ENCODE measurements at places on chromosomes 7 and 10.

DNA sequence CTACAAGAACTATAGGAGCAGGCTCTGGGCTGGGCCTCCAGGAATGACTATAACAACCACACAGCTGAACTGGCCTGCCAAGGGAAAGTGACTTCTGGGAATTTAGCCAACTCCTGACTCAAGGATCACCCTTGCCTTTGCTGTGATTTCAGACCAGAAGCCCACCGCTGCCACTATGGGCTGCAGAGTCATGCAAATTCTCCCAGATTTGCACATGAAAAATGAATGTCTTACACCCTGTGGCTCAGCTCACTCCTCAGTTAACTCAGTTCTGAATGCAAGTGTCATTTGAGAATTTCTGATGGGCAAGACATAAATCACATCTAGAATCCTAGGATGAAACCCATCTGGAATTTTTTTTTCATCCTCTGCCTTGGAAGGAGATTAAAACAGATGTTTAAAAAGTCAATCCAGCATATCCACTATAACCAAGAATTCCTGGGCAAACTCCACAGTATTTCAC lies 186.5 kb upstream of the BET1 start:
- DNase-seq: no peak

- DNase-seq: no peak
These were observed 38.7 kb downstream of the LAMB4 start for GRCh38 chr7:108091461-108091831.

DNA sequence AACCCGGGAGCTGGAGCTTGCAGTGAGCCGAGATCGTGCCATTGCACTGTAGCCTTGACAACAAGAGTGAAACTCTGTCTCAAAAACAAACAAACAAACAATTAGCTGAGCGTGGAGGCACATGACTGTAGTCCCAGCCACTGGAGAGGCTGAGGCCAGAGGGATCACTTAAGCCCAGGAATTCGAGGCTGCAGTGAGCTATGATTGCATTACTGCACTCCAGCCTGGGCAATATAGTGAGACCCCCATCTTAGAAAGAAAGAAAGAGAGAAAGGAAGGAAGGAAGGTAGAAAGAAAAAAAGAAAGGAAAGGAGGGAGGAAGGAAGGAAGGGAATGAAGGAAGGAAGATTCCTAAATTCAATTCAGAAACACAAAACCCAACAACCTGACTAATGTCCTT lies 141.3 kb upstream of the TNRC18 start:
- DNase-seq: peak; percentile 36

- peak; percentile 34 for DNase-seq
These were observed 2.4 kb upstream of the UBE3C start for GRCh38 chr7:157136372-157136771.

- DNase-seq: peak; percentile 24
These were observed 78.4 kb downstream of the RNF216 start for GRCh38 chr7:5702876-5703571.

GRCh38 chr10:8133146-8133545 lies 78.7 kb downstream of the GATA3 start:
- no peak for DNase-seq

- peak; percentile 82 for DNase-seq
These were observed 12.6 kb downstream of the KLLN start for GRCh38 chr10:87850742-87851205.

DNA sequence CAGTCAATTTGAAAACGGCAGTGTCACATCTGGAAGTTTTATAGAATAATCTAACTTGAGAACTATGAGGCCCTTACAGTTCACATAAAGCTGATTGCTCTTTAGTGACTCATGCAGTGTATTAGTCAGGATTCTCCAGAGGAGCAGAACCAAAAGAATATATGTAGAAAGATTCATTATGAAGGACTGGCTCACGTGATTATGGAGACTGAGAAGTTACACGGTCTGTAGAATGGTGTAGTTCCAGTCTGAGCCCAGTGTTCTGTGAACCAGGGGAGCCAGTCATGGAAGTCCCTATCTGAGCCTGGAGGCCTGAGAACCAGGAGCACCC lies 21.5 kb downstream of the RBM33 start:
- no peak for DNase-seq

GRCh38 chr7:142881586-142882337 lies 3.8 kb downstream of the TRPV6 start:
- no peak for DNase-seq

GRCh38 chr7:106865130-106866041 lies at the start of gene PIK3CG:
Gene PIK3CG, plus strand, starts transcription at chr7:106865282. Its CDS starts 2,280 bp downstream, at chr7:106867562.
- DNase-seq: no peak

DNA sequence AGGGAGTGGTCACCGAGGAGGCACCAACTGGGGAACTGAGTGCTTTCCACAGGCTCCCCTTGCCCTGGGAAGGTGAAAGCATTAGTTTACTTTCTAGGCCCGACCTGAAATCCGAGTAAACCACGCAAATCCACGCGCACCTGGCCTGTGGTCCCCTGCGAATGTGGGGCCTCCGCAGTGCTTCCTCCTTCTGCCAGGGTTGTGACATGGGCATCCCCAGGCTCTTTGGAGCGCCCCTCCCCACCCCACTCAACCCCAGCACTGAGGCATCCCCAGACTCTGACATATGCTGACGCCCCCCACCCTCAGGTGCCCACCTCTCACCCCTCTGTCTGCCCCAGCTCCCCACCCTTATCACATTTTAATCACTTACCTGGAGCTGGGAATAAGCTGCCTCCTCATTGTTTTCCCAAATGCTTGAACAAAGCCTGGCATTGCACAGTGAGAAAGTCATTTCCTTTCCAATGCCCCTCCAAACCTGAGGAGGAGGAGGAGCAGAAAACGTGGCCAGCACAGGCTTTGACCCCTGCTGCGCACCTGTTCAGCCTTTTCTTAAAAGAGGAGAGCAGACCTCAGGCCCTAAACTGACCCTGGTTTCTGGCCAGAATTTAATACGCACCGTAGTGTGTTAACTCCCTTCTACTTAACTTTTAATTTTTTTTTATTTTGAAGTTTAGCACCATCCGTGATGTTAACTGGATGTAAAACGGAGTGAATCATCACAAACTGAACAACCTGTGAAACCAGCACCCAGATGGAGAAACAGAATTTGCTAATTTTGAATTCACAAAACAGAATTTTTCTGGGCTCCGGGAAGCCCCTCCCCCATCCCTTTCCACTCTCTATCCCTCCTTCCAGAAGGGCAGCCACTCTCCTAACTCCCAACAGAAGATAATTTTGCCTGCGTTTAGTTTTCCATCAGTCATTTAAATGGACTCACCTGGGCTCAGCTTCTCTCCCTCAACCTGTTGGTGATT lies 129.4 kb downstream of the WDR11 start:
- DNase-seq: peak; percentile 1

GRCh38 chr7:128767475-128768110 lies 8.0 kb downstream of the OPN1SW start:
- DNase-seq: no peak

GRCh38 chr10:62112963-62113362 lies 155.7 kb downstream of the RTKN2 start:
- DNase-seq: no peak

- peak; percentile 38 for DNase-seq
These were observed 122.5 kb downstream of the SLC25A13 start for GRCh38 chr7:96199421-96199820.

DNA sequence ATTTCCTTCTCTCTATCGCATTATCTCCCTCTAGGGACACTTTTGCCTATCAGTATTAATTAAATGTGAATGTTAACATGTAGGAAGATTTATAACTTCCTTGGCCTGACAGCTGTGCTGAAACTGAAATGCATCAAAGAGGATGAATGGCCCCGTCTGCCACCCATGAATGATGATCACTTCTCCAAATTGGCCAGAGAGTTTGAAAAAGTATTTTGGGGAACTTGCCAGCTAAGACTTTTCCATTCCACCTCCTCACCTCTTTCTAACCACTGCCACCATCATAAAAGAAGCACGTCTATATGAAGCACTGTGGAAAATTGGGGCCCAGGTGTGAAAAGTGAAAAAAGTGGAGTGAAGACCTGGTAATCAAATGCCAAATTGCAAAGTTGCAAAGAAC lies 25.4 kb upstream of the ST8SIA6 start:
- DNase-seq: no peak

DNA sequence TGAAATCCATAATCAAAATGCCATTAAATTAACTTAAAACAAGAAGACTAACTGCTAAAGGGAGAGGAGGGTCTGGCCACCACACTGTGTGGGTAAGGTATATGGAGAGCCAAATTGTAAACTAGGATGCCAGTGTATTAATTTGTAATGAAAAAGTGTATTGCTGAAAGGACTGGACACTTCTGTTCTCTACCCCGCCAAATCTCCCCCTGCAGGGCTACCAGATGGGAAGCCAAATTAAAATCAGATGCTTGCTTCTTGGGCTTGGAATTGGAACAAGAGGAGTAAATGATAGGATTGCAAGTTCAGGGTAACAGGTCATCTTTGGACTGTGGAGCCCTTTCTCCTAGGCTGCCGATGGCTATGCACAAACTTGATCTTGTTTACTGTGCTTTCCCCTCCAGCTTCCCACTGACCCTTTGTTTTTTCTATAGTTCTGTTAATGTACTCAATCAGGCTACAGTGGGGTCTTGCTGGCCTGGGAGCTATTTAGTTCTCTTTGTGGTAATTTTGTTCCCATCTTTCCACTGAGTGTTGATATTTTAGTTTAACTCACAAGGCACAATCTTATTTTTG lies 932.1 kb upstream of the C7orf33 start:
- DNase-seq: peak; percentile 57

DNA sequence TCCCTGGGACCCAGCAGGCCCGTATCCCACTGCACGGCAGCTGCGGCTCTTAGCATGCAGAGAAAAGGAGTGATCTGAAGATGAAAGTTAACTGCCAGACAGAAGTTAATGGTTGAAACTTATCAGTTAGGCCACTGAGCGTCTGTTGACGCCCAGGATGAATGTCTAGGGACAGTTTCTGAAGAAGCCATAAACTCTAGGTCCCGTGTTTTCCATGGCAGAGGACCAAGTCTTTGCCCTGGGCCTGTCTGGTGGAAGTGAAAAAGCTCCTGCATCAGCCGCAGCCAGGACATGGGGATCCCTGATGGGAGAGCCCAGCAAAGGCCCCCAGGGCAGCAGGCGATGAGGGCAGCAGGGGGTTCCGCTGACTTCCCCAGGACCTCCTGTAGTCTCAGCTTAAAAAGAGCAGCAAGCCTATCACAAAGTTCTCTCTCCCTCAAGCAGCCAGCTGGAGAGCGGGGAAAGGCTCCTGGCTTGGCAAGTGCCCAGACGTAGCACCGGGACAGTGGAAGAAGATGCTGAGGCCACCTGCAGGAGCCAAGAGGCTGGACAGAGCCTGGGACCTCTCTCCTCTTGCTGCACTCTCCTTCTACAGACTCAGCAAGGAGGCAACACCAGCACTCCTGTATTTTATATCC lies 79.6 kb downstream of the TNS3 start:
- peak; percentile 35 for DNase-seq

DNA sequence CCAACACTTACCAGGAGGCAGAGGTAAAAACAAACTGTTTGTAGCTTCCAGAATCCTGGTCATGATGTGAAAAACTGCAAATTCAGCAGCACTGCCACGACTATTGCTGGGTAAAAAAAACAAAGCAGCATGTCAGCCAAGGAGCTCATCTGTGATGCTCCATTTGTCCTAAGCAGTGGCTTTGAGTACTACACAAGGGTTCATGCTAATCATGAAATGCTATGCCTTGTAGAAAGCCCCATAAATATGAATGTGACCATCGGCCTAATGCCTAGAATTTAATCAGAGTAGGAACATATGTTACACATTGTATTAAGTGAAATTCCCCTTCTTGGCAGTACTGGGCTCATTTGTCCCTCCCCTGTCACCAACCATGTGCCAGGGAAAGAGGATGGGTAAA lies 95.4 kb downstream of the GSAP start:
- no peak for DNase-seq

GRCh38 chr10:12868229-12868628 lies 133.3 kb downstream of the CCDC3 start:
- DNase-seq: no peak

GRCh38 chr10:97825020-97825760 lies 24.5 kb upstream of the GOLGA7B start:
- no peak for DNase-seq

DNA sequence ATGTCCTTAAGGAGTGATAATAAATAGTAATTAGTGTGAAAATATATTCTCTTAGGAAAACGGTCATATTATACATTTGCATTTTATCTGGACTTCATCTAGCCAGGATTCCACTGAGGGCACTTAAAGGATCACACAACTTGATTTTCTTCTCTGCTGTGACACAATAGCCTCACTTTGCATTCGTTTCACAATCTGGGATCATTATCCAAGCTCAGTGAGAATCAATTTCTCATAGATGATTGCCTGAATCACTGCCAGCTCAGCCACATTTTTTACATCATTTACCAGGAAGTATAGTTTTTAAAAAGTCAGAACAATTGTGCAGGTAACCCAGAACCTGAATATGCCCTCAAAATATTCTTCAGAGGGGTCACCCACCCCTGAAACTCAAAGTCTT lies 68.9 kb downstream of the PTPRZ1 start:
- peak; percentile 75 for DNase-seq

GRCh38 chr10:90227217-90227656 lies 525.8 kb downstream of the KIF20B start:
- DNase-seq: no peak

DNA sequence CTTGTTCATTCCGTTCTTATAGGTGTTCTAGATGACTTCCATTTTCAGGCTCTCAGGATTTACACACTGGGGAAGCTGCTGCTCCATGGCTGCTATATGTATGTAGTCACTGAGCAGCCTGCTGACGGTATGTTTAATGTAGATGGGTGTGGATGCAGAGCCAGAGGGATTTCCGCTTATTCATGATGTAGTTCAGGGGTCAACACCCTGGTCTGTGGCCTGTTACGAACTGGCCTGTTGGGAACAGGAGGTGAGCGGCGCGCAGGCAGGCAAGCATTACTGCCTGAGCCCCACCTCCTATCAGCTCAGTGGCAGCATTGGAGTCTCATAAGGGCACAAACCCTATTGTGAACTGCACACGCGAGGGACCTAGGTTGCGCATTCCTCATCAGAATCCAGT lies 33.9 kb downstream of the DNAJB6 start:
- DNase-seq: no peak

DNA sequence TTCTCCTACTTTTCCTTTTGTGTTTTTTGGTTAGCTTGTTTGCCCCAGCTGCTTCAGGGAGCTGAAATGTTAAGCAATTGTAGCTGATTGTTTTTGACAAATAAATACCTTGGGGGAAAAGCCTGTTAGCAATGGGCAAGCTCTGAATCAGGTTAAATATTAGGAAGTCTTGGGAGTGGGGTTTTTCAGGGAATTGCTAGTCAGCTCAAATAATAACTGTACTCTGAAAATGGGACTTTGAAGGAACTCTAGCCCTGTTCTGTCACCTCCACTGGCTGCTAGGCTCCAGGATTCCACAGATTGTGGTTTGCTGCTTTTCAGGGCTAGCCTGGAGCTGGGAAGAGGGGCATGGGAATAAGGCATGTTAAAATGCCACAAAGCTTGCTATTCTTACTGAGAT lies 39.5 kb downstream of the ADK start:
- DNase-seq: no peak

DNA sequence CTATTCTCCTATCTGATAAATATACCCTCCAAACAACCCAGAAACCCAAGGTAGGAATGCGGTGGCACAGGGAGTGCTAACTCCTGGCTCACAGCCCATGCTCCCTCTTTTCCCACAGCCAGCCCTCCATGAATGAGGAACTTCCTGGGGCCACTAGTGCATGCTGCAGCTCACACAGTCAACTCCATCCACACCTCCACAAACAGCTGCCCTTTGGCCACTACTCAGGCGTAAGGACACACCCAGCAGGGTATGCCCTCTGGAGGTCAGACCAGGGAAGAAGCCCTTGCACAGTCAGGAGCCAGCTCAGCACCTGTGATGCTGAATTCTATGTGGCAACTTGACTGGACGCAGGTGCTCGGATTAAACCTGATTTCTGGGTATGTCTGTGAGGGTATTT lies 85.2 kb upstream of the PIK3CG start:
- peak; percentile 19 for DNase-seq

All from NCI-H69 (cell line).